ENCODE measurements at places on chromosomes 3 and 15. TPM values are rescaled to one million over a fixed set of nuclear protein-coding genes. Genes with fewer than 3 reads are reported as not detected.
A peak's percentile ranks its signal among the peaks of the same experiment; 100 is the strongest.

PLA2G4D gene
- not detected for total RNA-seq

P2RY1 gene
- total RNA-seq: 7.2 TPM

GABRB3 gene
- total RNA-seq: 6.7 TPM

DNA sequence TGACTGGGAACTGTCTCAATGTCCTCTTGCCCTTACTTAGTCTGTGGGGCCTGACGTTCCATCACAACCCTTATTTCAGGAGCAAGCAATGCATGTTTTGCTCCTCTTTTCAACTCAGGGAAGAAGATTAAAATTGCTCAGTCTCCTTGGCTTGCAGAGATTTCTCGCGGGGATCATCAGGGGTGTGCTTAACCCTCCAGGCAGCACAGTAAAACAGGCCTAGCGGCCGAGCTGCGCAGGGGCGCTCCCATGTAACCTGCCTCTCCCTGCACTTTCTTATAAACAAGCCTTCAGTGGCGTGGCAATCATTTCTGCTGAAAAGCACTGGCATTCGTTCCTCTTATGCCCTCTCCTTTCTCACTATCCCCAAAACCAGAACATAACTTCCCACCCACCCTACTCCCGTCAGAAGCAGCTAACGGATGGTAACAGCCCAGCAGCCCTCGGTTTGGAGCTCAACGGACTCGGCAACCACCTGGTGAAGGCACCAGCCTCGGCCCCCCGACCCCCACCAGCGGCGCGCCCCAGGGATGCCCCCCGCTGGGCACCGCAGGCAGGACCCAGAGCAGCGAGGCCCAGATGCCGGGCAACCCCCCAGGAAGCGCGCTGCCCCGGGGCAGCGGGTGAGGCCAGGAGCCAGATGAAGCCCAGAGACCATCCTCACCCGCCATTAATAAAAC lies 1.1 kb downstream of the MCF2L2 start:
- DNase-seq: no peak
- no peaks in the 10 kb centered on the region for H3K36me3 ChIP-seq
- no peaks in the 10 kb centered on the region for H3K27me3 ChIP-seq

GRCh38 chr15:91472316-91472756 lies 372.3 kb downstream of the SV2B start:
- H3K27me3 ChIP-seq: no peaks in the 10 kb centered on the region
- DNase-seq: no peak
- H3K36me3 ChIP-seq: no peaks in the 10 kb centered on the region
- no peak overlapping the region for H3K4me3 ChIP-seq
- H3K27ac ChIP-seq: no peak overlapping the region

GRCh38 chr15:70604666-70605315 lies 158.6 kb downstream of the UACA start:
- H3K4me3 ChIP-seq: no peak overlapping the region
- H3K27ac ChIP-seq: peak overlapping the region; percentile 59
- peaks cover 16% of the 10 kb centered on the region for H3K4me1 ChIP-seq
- DNase-seq: peak; percentile 54

GRCh38 chr3:134663721-134664456 lies 13.1 kb upstream of the KY start:
- DNase-seq: no peak
- H3K4me1 ChIP-seq: no peaks in the 10 kb centered on the region
- H3K27me3 ChIP-seq: no peaks in the 10 kb centered on the region
- no peaks in the 10 kb centered on the region for H3K36me3 ChIP-seq

- H3K36me3 ChIP-seq: no peaks in the 10 kb centered on the region
- no peak overlapping the region for H3K27ac ChIP-seq
- DNase-seq: no peak
Observed at GRCh38 chr3:104951426-104951825, 415.3 kb upstream of the ALCAM start.

DNA sequence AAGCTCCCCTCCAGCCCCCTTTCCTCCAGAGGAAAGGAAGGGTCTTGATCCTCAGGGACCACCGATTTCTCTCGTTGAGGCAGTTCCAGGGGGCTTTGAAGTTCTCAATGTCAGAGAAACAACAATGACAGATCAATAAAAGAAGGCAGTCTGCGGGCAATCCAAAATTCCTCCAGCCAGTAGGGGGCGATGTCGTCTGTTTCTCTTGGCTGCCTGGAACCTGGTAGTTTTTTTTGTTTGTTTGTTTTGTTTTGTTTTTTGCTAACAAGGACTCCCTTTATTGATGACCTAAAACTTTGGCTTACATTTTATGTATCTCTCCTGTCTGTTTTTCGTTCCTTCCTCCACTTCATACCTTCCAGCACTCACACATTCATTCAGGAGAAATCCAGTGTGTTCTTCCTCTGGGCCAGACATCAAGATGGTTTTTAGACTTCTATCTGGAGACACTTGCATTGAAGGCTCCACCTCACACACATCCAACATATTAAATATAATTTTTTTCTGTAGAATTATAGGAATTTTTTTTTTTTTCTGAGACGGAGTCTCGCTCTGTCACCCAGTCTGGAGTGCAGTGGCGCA lies 276.6 kb downstream of the RPLP1 start:
- peak; percentile 34 for DNase-seq

All from ovary (tissue), 10 donors.